CD8-positive, alpha-beta T cell (primary cell): ENCODE measurements at places on chromosomes 6 and 20.

DNA sequence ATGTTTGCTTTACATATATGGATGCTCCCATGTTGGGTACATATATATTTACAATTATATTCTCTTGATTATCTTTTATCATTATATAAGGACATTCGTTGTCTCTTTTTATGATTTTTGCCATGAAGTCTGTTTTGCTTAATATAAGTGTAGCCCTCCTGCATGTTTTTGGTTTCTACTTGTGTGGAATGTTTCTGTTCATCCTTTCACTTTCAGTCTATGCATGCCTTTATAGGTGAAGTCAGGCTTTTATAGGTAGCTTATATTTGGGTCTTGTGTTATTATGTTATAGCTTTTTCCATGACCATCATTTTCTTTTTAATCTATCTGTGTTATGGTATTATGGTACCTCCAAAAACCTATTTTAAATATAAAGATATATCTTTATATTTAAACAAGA is 612.5 kb upstream of the HS3ST5 start:
- no peak for DNase-seq

DNA sequence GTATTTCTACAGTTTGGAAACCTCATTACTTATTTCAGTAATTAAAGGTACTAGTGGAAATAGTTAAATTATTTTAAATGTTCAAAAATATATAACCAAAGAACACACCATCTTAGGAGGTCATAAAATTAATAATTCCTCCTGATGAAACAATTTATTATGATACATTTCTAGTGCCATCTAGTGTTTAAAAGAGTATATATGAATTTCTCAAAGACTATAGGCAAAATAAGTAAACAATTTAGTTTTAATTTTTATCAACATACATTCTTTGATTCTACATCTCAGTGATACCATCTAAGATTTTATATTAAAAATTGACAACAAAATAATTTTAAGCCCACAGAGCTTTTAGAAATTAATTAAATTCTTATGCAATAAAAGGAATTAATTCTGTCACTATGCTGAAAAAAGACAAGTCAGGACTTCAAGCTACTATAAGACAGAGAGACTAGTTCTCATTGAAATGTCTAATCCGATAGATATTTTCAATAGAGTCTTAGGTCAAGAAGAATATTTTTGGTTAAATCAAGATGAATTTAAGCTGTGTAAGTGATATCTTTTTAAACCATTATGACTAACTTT is 107.8 kb upstream of the RNF217 start:
- no peak for DNase-seq

DNA sequence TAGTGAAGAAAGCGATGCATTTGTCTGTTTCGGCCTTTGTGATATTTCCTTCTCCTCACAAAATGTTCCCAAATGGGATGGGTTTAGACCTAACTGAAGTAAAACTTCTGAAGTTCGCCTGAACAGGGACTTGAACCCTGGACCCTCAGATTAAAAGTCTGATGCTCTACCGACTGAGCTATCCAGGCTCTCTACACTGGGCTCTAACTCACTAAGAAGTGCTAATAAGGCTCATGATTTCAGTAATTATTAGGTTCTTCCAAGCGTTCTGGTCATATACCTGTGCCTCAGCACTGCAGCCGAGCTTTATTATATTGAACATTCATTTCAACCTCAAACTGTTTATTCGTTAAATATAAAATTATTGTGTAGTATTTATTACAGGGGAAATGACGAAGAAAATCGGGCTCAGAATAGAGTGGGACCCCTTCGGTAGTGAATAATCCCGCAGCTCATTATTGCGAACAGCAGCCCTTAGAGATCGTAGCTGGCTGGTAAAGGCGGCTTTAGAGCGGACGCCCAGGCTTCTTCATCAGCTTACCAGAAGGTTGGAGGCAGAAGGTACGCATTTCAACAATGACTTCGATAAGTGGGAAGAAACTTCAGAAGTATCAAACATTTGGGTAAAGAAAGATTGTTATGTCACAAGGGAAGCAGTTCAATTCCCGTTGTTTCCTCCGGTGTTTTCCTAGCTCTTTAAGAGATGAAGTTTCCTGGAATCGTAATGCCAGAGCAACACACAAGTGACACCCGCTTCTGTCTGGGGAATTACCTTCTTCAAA is 119.0 kb upstream of the ZNF184 start:
- no peak for DNase-seq

DNA sequence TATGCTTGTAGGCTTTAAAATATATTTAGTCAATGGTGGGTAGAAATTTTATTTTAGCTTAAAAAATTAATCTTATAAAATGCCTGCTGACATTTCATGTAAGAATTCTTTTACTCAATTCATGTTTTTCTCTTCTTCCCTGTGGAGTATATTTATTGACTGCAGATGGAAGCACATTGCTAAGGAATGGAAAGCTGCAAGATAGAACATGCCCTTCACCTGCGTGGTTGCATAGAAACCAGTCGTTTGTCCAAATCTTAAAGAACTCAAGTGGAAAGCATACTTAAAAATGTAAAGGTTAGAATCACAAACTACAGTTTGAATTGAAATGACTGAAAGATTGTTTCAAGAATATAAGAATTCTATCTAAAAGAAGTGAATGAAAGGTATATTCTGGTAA is 30.7 kb downstream of the C6orf163 start:
- DNase-seq: no peak

- no peak for DNase-seq
Observed at GRCh38 chr6:1313767-1314503, 2.0 kb downstream of the FOXQ1 start.

DNA sequence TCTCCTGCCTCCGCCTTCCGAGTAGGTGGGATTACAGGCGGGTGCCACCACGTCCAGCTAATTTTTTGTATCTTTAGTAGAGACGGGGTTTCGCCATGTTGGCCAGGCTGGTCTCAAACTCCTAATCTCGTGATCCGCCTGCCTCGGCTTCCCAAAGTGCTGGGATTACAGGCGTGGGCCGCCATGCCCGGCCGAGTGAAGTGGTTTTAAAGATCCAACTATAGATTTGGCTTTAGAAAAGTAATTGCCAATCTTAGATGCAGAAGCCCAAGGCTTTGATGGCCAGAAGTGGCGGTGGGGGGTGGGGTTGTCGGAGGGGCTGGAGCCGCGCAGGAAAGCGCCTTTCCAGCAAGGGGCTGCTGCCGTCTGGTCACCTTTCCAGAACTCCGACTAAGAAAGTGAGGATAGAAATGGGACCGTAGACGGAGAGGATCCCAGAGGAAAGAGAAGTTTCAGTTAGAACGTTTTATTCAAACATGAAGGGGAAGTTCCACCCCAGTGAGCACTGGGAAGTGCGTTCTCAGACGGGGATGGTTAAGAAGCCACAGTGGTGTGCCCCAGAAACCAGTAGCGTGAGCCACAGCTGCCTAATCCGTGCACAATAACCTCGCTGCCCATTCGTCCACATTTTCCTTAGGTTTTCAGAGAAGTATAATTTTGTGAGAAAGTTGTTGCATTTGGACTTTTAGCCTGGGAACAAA is 69.7 kb downstream of the DLL1 start:
- no peak for DNase-seq

DNA sequence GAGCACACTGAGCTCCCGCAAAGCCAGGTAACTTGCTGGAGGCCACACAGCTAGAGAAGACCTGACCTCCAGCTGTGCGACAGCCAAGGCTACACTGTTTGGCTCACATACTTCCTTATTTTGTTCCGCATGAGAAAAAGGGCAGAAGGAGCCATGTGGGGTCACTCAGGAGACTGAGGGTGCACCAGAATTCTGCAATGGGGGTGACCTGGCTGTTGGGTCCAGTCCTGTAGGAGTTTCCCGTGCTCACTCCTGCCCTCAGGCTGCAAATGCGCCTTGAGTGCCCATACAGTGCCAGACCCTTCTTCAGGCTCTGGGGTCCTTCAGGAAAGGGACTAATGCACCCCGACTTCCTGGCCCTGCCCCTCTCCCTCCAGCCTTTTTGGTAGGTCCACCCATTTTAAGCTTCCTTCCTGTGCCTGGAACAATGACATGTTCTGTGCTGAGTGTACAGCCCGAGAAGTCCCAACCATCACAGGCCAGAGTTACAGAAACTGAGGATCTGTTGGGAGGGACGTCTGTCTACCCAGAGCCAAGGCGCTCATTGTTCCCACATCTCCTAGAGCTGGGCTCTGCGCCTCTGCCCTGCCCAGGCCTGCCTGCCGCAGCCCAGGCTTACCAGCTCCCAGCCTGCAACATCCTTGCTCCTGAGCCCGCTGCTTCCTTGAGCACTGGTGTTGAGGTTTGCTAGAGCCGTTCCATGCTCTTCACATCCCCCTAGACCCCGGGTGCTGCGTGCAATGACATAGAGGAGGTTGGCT is 33.5 kb upstream of the CD93 start:
- no peak for DNase-seq

DNA sequence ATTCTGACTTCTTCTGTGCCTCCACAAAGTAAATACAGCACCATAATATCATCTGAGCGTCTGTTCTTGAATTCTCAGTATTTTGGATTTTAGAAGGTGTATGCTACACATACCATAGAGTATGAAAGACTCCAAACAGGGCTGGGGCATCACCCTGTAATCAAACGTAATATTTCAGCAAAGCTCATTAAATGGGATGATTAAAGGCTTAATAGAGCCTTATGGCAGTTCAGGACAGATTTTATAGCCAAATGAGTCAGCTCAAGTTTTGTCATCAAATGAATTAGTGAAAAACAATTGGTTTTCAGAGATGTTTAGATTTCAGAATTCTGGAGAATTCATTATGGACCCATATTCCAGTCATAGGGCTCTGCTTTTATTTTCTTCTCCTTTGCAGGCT is 68.9 kb downstream of the TULP4 start:
- DNase-seq: no peak

DNA sequence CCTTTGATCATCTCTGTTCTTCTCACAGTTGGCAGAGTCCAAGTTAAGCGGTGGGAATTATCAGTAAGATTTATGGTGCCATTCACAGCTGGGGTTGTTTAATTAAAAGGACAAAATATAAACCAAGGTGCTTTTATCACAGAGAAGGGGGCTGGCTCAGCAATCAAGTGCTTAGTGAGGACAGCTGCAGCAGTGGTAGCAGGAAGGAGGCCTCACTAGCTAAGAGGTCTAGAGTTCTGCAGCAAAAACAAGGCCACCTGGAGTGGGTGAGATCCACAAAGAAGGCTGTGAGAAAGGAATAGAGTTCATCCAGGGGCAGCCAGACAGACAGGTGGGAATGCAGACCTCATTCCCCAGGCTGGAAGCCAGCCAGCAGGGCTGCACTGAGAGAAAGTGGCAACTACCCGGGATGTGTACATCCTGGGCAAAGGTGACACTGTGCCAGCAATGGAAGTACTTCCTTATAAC is 37.1 kb downstream of the PIGU start:
- no peak for DNase-seq

- no peak for DNase-seq
Observed at GRCh38 chr20:6355754-6356451, 233.1 kb upstream of the FERMT1 start.

- no peak for DNase-seq
Observed at GRCh38 chr6:140475086-140475485, 1100.6 kb upstream of the CITED2 start.
